ENCODE measurements at places on chromosomes 7 and 10. TPM values are rescaled to one million over a fixed set of nuclear protein-coding genes. Genes with fewer than 3 reads are reported as not detected.

FAM241B gene
- total RNA-seq = not detected

PLAC9 gene
- 0.43 TPM for total RNA-seq

CPVL gene
- total RNA-seq = 0.62 TPM

OGDHL gene
- total RNA-seq = 0.05 TPM

CLEC2L gene
- total RNA-seq = not detected

CCNY gene
- 99.7 TPM for total RNA-seq

ZFAND2A gene
- total RNA-seq = 11.7 TPM

CYP2C19 gene
- 0.08 TPM for total RNA-seq

SKIDA1 gene
- total RNA-seq = 0.26 TPM

OR2A1 gene
- not detected for total RNA-seq

SPDYE9 gene
- 0.26 TPM for total RNA-seq

HIBADH gene
- total RNA-seq = 90.2 TPM

SPDYE6 gene
- total RNA-seq = not detected

AFAP1L2 gene
- total RNA-seq = 0.45 TPM

IGFBP3 gene
- 207 TPM for total RNA-seq

VSTM2A gene
- not detected for total RNA-seq

SRRM3 gene
- 2.8 TPM for total RNA-seq

GRCh38 chr7:144024213-144024612 lies 24.1 kb downstream of the OR6B1 start:
- DNase-seq = no peak

DNA sequence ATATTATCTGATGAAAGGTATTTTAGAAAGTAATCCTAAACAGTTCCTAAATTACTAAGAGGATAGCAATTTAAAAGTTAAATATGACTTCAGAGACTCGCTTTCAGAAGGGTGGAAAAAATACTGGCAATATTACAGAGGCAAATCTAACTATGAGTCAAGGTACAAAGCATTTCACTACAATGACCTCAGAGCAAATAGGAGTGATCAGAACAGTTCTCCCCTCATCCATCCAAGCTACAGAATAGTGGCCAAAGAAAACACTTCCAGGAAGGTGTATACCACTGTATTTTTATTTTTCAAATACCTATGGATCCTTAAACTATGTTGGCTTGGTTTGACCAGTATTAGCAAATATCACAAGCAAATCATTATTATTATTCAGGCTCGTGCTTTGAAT lies 112.8 kb upstream of the ODAD2 start:
- DNase-seq = no peak

DNA sequence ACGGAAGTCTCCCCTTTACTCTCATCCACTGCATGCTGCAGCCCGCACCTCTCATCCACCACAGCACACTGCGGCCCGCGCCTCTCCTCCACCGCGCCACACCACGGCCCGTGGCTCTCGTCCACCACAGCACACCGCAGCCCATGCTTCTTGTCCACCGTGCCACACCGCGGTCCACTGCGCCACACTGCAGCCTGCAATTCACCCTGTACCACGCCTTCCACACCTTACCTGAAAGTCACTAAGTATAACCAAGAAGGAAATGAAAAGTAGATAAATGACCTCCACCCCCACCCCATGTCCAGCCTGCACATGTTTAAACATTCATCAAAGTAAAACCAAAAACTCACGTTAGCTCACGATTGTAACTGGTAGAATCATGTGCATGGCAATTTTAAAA lies 176.1 kb downstream of the DIP2C start:
- no peak for DNase-seq

GRCh38 chr10:48197236-48197899 lies 77.1 kb downstream of the FRMPD2 start:
- no peak for DNase-seq

GRCh38 chr7:155738652-155739537 lies 73.4 kb downstream of the SHH start:
- DNase-seq = peak; percentile 86

GRCh38 chr10:119316729-119317097 lies 109.3 kb downstream of the GRK5 start:
- DNase-seq = peak; percentile 68

DNA sequence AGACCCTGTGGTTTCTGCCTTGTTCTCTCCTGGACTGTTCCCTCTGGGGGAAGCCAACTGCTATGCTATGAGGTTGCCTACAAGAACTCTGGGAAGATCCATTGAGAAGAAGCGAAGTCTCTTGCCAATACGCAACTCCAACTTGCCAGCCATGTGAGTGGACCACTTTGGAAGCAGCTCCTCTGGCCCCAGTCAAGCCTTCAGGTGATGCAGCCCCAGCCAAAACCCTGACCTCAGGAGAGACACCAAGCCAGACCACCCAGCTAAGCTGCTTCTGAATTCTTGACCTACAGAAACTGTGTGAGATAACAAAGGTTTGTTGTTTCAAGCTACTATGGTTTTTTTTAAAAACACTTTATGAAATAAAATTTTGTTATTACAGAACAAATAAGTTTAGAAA lies 20.2 kb upstream of the MYL7 start:
- no peak for DNase-seq

GRCh38 chr7:146791344-146792285 lies 675.0 kb downstream of the CNTNAP2 start:
- DNase-seq = no peak

DNA sequence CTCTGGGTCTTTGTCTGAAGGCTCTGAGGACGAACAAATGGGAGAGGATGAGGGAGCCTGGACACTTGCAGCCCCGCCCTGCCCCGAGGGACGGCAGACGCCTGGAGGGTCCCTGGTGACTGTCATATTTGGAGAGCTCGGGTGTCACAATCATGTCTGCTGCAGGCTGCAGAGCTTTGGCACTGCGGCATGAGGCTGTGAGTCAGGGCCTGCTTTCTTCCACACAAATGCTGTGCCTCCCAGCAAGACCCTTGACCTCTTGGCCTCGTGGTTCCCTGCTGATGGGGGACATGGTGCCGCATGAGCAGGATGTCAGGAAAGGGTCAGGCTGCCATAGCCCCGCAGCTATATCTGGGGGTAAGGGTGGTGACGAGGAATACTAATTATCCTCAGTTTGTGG lies 64.9 kb upstream of the PPIF start:
- DNase-seq = peak; percentile 31

DNA sequence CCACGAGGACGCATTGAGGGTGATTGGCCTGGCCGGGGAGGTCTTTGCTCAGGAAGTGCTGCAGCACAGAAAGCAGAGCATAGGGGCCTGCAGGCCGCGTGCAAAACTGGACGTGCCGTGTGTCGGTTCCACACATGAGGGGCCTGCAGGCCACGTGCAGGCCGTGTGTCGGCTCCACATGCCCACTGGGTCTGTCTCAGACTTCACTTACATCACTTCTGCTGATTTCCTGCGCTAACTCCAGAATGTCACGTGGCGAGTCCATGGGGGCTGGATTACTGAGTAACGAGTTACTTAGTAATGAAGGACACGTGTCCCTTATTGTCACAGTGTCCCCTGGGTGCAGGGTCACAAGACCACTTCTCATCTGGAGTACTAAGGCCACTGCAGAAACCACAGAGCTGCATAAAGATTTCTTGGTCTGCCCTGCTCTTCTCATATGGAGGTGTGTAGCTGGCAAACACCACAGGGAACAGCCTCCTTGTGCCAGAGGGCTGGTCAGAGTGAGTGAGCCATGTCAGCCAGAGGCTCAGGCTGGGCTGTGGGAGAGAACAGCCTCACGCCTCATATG lies 60.8 kb downstream of the GDI2 start:
- no peak for DNase-seq

GRCh38 chr10:32151871-32152270 lies 95.6 kb upstream of the KIF5B start:
- DNase-seq = no peak

- DNase-seq = no peak
Measured at GRCh38 chr7:128395748-128396147, 14.0 kb downstream of the IMPDH1 start.

- no peak for DNase-seq
Measured at GRCh38 chr7:98051118-98051744, 55.4 kb upstream of the LMTK2 start.

DNA sequence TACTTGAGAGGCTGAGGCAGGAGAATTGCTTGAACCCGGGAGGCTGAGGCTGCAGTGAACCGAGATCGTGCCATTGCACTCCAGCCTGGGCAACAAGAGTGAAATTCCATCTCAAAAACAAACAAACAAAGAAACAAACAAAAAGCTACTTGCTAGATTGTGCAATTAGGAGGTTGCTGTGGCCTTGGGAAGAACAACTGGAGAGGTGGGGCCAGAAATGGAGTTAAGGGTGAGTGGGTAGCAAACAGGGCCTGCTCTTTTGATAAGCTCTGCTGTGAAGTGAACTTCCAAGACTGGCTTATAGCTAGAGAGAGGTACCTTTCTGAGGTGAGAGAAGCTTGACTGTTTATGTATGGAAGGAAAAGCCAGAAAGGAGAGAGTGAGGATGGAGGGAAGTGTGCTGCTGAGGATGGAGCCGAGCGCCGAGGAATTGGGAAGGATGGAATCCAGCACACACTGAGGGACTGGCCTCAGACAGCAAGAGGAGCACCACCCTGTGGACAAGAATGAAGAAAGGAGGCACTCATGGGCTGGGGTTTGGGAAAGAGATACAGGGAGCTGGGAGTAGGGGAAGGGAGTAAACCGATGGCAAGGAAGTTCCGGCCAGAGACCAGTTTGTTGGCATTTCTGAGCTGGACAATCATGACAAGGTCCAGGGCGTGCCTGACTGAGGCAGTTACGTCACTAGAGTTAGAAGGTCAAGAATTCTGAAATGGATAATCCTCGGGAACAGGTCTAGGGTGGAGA lies 7.0 kb upstream of the RPEL1 start:
- DNase-seq = peak; percentile 69

DNA sequence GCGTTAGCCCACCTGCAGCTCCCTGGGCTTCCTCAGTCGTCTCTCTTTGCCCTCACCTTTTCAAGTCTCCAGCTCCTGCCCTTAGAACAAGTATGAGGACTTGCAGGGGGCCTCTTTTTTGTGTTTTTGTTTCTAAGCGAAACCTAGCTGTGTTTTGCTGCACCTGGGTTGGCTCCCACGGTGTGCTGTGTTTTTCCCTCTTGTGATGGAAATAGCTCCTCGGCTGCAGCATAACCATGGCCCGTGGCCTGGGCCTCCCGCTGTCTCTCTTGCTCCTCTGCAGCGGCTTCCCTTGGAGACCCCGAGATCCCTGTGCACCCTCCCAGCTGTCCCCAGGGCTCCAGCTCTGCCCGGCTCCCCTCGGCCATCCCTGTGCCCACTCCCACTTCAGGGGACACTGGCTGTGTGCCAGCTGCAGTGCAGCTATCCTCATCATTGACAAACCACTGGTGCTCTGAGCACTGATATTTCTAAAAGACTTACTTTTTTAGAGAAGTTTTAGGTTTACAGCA lies 75.6 kb upstream of the TCERG1L start:
- no peak for DNase-seq

DNA sequence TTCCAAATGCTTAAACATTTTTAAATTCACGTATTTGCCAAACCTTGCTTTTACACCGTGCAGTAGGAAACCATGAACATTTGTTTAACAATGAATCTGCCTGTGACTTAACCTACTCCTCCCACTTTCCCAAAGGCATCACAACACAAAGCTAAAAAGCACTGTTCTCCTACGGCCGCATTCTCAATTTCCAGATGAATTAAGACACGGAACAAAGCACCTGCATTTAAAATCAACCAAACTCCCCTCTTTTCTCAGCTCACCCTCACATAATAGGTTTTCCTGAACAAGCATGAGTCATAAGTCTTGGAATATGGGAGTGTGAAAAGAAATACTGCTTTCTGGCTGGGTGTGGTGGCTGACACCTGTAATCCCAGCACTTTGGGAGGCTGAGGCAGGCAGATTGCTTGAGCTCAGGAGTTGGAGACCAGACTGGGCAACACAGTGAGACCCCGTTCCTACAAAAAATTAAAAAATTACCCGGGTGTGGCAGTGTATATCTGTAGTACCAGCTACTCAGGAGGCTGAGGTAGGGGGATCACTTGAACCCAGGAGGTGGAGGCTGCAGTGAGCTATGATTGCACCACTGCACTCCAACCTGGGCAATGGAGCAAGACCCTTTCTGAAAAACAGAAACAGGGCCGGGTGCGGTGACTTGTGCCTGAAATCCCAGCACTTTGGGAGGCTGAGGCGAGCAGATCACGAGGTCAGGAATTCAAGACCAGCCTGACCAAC lies 51.7 kb upstream of the CYTH3 start:
- no peak for DNase-seq

DNA sequence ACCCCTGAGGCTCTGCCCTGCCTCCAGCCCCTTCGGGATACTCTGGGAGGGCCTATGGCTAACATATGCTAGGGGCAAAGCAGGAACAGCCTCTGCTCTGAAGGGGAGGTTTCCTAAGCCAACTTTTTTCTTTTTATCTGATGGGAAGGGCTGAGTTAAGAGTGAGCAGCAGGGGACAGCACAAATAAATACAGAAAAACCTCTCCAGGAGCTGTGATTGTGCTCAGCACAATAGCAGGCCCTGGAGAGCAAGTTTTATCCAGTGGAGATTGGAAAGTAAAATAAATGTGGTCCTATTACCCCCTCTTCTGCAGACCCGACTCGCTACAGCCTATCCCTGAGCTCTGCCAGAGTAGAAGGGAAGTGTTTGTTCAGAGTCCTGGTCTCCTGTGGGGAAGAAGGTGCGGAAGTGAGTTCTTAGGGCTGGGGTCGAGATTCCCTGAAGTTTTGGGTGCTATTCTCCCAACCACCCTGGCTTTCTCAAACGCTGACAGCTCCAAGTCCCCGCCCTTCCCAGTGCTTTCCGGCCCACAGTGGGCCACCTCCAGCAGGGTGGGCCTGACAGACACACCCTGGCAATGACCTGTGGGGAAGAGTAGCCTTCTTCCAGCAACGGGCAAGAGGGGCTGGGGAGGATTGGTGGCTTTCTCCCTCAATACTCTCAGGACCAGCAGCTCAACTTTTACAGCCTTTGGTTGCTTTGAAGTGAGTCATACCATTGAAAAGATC lies 23.0 kb upstream of the AFAP1L2 start:
- no peak for DNase-seq

- no peak for DNase-seq
Measured at GRCh38 chr7:129557686-129558481, 53.6 kb upstream of the NRF1 start.

- no peak for DNase-seq
Measured at GRCh38 chr10:29794776-29795611, 160.2 kb upstream of the SVIL start.

DNA sequence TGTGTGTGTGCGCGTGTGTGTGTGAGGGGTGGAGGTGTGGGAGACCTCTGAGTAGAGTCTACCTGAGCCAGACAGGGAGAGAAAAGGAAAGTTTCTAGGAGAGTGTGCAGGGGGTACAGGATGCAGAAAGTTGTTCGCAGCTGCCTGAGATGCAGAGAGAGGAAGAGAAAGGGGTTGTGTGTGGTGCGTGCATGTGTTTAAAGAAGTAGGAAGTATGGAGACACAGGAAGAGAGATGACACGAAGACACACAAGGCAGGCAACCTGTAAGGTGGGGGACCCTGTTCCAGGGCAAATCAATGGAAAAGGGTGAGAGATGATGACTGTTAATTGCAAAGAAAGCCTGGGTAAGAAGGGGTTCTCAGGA lies 52.2 kb downstream of the C10orf105 start:
- no peak for DNase-seq
